ENCODE measurements at places on chromosomes 13 and 19. TPM values are rescaled to one million over a fixed set of nuclear protein-coding genes. Genes with fewer than 3 reads are reported as not detected.

GARIN5A gene
- 2.7 TPM for total RNA-seq

KLK15 gene
- total RNA-seq = not detected

WDR87 gene
- total RNA-seq = not detected

ARHGAP33 gene
- 5.4 TPM for total RNA-seq

CYP4F2 gene
- 0.59 TPM for total RNA-seq

PTH2 gene
- total RNA-seq = not detected

APLP1 gene
- 1.3 TPM for total RNA-seq

DAND5 gene
- total RNA-seq = not detected

FCHO1 gene
- total RNA-seq = 0.10 TPM

ZNF790 gene
- total RNA-seq = 8.7 TPM

ZNF69 gene
- total RNA-seq = not detected

IL11 gene
- total RNA-seq = 4.2 TPM

ZNF557 gene
- total RNA-seq = 9.6 TPM

ATXN8OS gene
- not detected for total RNA-seq

TTYH1 gene
- not detected for total RNA-seq
